ENCODE measurements at places on chromosomes 2 and 18. TPM values are rescaled to one million over a fixed set of nuclear protein-coding genes. Genes with fewer than 3 reads are reported as not detected.

DNA sequence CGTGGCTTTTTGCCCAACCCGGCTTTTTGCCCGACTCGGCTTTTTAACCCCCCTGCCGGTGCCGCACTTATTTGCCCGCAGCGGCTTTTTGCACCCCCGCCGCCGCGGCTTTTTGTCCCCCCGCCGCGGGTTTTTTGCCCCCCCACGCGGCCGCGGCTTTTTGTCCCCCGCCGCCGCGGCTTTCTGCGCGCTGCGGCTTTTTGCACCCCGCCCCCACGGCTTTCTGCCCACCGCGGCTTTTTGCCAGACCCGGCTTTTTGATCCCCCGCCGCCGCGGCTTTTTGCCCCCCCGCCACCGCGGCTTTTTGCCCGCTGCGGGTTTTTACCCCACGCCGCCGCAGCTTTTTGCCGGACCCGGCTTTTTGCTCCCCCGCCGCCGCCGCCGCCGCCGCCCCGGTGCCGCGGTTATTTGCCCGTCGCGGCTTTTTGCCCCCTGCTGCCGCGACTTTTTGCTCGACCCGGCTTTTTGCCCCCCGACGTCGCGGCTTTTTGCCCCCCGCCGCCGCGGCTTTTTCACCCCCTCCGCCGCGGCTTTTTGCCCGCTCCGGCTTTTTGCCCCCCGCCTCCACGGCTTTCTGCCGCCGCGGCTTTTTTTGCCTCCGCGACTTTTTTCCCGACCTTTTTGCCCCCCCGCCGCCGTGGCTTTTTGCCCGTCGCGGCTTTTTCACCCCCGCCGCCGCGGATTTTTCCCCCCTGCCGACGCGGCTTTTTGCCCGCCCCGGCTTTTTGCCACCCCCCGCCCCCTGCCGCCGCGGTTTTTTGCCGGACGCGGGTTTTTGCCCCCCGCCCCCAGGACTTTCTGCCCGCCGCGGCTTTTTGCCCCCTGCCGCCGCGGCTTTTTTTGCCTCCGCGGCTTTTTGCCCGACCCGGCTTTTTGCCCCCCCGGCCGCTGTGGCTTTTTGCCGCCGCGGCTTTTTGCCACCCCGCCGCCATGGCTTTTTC, 2786.5 kb downstream of the RPIA start:
- H3K27me3 ChIP-seq, result peaks cover 20% of the 10 kb centered on the region
- H3K4me1 ChIP-seq, result no peaks in the 10 kb centered on the region
- DNase-seq, result peak; percentile 73
- H3K27ac ChIP-seq, result no peak overlapping the region

DNA sequence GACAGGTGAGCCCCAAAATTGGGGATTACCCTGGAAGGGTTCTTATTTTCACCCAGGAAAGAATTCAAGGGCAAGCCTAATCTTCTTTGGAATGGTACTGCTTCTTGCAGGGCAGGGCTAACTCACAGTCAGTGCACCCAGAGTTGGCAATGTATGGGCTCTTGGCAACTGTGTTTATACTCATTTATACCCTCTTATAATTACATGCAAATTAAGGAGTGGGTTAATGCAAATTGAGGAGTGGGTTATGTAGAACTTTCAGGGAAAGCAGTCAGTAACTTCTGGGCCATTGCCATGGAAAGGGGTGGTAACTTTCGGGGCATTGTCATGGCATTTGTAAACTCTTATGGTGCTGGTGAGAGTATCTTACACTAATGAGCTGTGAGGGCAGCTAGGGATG, 59.2 kb downstream of the SERPINB8 start:
- no peak for DNase-seq
- H3K4me3 ChIP-seq, result no peak overlapping the region
- H3K36me3 ChIP-seq, result no peaks in the 10 kb centered on the region
- H3K4me1 ChIP-seq, result no peaks in the 10 kb centered on the region
- no peak overlapping the region for H3K27ac ChIP-seq

DNA sequence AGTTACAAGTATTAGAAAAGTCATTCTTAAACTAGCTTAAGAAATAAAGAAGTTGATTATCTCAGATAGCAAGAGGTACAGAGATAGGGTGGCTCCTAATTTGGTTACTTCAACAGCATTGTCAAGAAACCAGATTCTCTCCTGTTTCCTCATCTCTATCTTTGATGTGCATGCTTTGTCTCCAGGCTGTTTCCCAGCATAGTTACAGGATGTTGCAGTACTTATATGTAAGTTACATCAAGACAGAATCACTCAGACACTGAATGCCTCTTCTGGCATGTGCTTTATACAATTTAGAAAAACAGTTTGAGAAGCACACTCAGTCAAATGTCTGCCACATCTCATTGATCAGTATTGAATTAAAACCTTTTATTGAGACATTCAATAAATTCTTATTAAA, 189.5 kb upstream of the UBE2E3 start:
- no peak for DNase-seq
- H3K4me3 ChIP-seq, result no peak overlapping the region
- no peaks in the 10 kb centered on the region for H3K36me3 ChIP-seq
- no peak overlapping the region for H3K27ac ChIP-seq

GRCh38 chr18:61582202-61582710, 249.0 kb downstream of the CDH20 start:
- H3K36me3 ChIP-seq, result no peaks in the 10 kb centered on the region
- no peak for DNase-seq
- H3K4me1 ChIP-seq, result peaks cover 4% of the 10 kb centered on the region
- H3K4me3 ChIP-seq, result peak overlapping the region; percentile 47
- no peak overlapping the region for H3K27ac ChIP-seq

DNA sequence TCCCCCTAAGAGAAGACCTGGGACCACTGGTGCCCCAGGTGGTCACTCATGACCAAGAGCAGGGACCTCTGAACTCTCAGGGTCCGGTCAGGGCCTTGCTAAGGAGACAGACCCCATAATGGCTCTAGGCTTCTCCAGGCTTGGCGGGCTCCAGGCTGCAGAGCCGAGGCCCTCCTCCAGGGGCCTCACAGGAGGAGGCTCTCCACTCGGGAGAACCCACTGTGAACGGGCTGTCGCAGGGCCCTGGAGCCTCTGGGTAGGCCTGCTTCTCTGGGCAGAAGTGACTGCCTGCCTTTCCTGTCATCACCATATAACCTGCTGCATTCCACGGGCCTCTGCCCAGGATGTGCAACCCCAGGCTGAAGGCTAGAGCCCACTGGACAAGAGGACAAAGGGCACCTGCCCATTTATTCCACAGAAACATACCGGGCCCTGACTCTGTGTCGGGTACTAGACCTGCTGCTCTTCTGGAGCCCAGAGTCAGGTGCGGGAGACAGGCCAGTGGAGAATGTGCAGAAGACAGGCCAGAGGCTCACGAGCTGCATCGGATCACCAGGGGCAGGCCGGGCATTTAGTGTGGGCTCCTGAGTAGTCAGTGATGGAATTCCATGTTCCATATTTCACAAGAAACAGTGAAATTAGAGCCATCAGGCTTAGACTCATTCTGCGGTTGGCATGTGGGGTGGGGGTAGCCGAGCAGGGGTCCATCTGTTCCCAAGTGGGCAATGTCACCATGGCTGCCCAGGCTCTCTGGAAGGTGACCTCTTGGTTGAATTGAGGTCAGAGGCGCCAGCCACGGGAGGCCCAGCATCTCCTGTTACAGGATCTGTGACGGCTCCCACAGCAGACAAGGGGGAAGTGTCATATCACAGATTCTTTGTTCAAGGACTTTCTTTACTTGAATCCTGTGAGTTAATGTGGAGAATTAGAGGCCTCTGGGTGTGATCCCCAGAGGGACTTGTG, 220.8 kb downstream of the SH3RF3 start:
- no peak overlapping the region for H3K4me3 ChIP-seq
- H3K4me1 ChIP-seq, result peaks cover 27% of the 10 kb centered on the region
- no peaks in the 10 kb centered on the region for H3K27me3 ChIP-seq
- no peaks in the 10 kb centered on the region for H3K36me3 ChIP-seq
- 0 out of 2 replicates have a peak overlapping the region, but pooled peaks have one; percentile 14 for H3K27ac ChIP-seq

DNA sequence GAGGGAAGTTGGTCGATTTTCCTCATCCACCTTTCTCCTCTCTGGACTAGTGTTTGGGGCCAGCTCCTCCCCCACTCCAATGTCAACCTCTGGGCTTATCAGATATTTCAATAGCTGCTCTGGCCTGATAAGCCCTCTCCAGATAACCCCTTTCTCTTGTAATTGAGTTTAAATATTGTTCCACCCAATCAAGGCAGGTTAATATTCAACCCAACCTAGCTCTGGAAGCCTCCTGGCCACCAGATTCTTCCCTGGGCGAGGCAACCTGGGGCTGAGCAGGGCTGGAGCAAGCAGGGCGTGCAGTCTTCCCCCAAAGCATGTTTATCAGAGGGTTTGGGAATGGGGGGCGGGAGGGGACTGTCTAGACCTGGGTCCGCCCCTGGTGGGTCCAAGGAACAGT, 73.8 kb downstream of the TFCP2L1 start:
- peak; percentile 49 for DNase-seq
- H3K36me3 ChIP-seq, result no peaks in the 10 kb centered on the region
- peaks cover 19% of the 10 kb centered on the region for H3K27me3 ChIP-seq
- no peak overlapping the region for H3K4me3 ChIP-seq
- H3K27ac ChIP-seq, result no peak overlapping the region
- no peaks in the 10 kb centered on the region for H3K4me1 ChIP-seq

The FBXO48 gene
- polyA plus RNA-seq, result 0.30 TPM

DNA sequence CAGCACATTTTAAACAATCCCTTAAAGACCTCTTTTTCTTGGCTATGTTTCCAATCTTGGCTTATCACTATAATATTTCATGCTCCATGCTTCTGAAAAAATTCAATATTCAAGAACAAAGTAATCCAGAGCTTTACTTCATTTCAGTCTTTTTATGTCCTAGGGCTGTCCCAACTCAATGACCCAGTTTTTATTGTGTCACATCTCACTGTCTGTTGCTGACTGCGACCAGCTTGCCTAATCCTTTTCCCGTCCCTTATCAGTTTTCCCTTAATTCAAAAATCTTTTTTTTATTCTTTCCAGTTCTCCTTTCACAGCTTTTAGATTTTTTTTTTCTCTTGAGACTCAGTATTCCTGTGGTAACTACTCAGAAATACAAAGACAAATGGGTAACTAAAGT, 10.2 kb downstream of the TMEM17 start:
- no peak overlapping the region for H3K27ac ChIP-seq
- no peaks in the 10 kb centered on the region for H3K4me1 ChIP-seq
- H3K36me3 ChIP-seq, result no peaks in the 10 kb centered on the region
- H3K27me3 ChIP-seq, result no peaks in the 10 kb centered on the region

The EN1 gene
- polyA plus RNA-seq, result not detected

The PSTPIP2 gene
- 9.8 TPM for polyA plus RNA-seq

DNA sequence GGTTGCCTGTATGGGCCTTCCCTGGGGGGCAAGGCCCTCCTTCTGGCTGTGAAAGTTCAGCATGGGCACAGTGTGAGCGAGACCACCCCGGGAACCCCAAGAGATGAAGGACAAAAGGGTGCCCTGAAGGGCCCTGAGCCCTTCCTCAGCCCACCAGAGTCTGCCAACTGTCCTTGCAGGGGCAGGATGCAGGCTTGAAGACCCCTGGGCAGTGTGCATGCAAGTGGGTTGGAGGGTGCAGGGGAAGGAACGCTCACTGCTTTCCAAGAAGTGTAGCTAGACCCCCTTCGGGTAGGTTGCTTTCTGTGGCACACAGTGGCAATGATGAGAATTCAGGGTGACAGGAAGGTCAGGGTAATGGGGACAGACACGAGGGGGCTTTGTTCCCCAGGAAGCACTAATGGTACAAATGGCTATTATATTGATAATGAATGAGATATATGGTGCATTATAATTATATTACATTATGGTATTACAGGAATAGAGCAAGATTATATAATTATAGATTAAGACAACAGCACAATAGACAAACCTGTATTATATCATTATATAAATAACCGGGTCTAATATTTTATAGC, 228.7 kb downstream of the ATAD2B start:
- no peaks in the 10 kb centered on the region for H3K27me3 ChIP-seq
- peaks cover 8% of the 10 kb centered on the region for H3K36me3 ChIP-seq
- H3K27ac ChIP-seq, result peak overlapping the region; percentile 97
- peak; percentile 68 for DNase-seq
- H3K4me3 ChIP-seq, result no peak overlapping the region

The CNOT11 gene
- 42.2 TPM for polyA plus RNA-seq

The ARHGAP28 gene
- polyA plus RNA-seq, result 0.99 TPM

DNA sequence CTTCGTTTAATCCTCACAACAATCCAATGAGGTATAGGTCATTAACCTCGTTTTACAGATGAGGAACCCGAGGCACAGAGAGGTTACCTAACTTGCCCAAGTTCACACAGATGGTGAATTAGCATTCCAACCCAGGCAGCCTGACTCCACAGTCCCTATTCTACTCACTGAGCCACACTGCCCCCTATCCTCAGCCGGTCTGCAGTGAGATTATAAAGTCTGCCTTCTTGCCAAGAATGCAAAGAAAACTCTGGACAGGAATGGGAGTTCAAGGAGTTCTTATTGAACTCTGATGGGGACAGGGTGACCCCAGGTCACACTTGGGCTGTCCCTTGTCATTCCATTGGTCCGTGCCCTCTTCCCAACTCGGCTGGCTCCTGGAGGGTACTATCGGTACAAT, 118.1 kb upstream of the MSH6 start:
- H3K4me1 ChIP-seq, result no peaks in the 10 kb centered on the region
- no peak overlapping the region for H3K27ac ChIP-seq
- no peaks in the 10 kb centered on the region for H3K36me3 ChIP-seq
- DNase-seq, result no peak
- H3K27me3 ChIP-seq, result peaks cover 7% of the 10 kb centered on the region

DNA sequence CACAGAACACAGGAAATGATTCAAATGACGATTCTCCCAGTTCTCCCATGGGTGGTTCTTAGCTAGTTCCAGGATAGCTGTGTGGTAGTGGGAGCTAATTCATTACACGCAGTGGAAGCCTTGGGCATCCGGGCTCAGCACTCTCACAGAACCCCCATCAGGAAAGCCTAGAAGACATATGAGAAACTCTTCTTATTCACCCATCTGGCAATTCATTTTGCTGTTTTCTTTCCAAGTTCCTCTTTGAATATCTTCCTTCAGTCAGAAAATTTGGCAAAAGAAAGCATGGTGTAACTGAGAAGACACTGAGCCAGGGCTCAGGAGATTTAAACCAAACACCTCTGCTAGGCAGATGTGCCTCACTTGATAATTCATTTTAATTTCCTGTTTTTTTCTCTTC, 85.2 kb upstream of the FN1 start:
- DNase-seq, result no peak
- H3K27ac ChIP-seq, result no peak overlapping the region
- H3K27me3 ChIP-seq, result no peaks in the 10 kb centered on the region

GRCh38 chr2:198187841-198188240, 383.4 kb downstream of the PLCL1 start:
- no peak for DNase-seq
- no peaks in the 10 kb centered on the region for H3K27me3 ChIP-seq
- no peak overlapping the region for H3K4me3 ChIP-seq
- no peaks in the 10 kb centered on the region for H3K4me1 ChIP-seq
- no peaks in the 10 kb centered on the region for H3K36me3 ChIP-seq

The GAL3ST2 gene
- polyA plus RNA-seq, result 0.15 TPM

Data from SK-N-SH (cell line).